ENCODE measurements at places on chromosomes 7 and 10.

DNA sequence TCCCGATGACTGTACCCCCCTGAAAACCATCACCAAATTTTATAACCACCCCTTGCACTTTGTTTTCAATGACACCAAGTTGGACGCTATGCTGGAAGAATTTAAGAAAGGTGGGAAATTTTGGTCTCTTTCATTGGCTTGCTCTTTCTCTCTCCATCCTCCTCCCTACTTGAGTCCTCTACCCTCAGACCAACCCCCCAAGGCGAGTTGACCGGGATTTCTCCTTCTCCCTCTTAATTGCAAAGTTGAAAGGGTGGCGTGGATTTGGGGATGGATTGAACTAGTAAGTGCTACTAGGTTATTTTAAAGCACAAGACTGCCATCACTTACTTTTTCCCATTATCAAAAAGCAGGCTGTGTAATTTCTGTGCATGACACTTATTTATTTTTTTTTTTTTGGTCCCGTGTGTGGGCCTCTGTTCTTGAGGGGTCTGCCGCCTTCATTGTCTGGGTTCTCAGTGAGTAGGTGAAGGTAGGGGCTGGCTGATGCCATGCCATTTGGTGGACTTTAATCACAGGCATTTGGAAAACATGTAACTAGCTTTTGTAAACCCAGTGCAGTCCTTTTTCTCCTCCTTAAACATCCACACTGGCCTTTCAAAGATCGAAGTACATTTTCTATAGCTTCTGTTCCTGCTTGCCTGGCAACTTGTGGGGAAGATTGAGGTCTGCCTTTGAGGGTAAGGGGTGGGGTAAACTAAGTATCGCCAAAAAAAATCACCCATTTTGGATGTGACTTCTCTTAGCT lies 2.1 kb downstream of the CNNM2 start:
- no peak for DNase-seq

- no peak for DNase-seq
These were observed 89.6 kb downstream of the COBL start for GRCh38 chr7:51226916-51227535.

GRCh38 chr7:139059905-139060304 lies 24.1 kb upstream of the ZC3HAV1L start:
- DNase-seq, result no peak

DNA sequence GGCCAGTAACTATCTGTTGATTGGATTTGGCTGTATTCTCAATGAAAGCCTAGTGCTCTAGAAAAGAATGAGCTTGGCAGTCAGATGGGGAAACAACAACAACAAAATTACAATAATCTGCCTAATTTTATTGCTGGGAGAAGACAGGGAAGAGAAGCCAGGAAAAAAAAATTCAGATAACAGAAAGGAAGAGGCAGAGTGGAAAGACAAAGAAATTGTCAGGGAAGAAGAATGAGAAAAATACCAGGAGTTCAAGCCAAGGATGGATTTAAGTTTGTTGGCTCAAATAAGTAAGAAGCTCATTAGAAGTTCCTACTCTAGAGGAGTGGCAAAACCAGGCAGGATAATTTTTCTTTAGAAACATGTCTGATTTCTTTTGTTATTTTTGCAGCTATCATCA lies 45.9 kb upstream of the PRKG1 start:
- DNase-seq, result no peak

DNA sequence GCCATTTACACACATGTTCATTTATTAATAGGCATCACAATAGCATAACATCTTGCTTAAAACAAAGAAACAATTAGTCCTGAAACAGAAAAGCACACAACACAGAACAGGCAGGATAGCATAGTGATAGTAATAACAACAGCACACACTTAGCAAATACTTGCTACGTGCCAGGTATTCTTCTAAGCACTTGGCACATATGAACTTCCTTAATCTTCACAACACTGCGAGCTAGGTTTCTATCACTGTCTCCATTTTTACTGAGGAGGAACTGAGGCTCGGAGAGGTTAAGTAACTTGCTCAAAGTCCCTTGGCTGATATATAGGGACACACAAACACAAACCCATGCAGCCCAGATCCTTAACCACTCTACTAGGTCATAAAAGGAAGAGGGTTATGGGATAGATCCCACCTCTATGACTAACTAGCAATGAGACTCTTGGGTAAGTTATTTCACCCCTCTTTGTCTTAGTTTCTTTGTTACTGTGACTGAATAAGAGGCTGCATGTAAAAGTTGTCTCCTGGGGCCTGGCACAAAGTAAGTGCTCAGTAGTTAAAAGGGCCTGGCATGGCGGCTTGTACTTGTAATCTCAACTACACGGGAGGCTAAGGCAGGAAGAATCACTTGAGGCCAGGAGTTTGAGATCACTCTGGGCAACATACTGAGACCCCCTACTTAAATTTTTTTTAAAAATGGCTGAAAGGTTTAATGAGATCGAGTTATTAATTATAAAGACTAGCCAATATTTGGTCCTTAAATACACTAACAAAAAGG lies 181.0 kb upstream of the RHOBTB1 start:
- DNase-seq, result no peak

DNA sequence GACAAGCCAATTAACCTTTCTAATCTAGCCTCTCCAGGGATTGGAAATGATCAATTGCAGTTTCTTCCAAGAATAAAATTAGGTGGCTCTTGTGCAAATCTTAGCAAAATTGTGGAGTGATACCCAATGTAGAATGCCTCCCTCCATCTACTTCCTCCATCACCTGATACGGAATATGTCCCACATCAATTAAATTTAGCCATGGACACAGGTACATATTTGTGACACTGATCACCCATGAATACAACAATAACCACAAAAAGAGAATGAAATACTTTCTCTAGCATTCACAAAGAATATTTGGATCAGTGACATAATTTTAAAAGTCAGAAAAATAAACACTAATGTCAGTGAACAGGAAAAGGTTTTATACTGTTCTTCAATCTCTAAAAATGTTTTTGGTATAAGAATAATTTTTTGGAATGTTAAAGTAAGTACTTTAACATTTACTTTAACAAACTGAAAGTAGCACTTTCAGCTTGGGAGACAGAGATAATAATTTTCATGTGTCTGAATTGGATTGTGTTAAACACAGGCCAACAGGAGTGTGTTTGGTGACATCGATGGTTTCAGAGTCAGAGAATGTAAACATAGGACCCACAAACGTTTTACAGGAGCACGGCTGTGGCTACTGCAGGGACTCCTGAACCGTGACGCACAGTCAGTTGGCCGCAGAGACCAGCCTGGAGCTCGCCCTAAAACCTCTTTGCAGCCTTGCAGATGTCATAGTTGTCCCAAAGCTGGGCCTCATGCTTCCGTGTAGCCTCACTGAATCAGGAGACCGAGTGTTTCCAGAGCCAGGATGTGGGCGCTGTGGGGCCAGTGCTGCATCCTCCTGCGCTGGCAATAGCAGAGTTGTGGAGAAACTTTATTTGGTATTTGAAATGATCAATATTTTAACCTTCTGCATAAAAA lies 7.2 kb downstream of the RBM20 start:
- DNase-seq, result no peak

GRCh38 chr10:117823980-117824379 lies 222.8 kb downstream of the RAB11FIP2 start:
- DNase-seq, result no peak

DNA sequence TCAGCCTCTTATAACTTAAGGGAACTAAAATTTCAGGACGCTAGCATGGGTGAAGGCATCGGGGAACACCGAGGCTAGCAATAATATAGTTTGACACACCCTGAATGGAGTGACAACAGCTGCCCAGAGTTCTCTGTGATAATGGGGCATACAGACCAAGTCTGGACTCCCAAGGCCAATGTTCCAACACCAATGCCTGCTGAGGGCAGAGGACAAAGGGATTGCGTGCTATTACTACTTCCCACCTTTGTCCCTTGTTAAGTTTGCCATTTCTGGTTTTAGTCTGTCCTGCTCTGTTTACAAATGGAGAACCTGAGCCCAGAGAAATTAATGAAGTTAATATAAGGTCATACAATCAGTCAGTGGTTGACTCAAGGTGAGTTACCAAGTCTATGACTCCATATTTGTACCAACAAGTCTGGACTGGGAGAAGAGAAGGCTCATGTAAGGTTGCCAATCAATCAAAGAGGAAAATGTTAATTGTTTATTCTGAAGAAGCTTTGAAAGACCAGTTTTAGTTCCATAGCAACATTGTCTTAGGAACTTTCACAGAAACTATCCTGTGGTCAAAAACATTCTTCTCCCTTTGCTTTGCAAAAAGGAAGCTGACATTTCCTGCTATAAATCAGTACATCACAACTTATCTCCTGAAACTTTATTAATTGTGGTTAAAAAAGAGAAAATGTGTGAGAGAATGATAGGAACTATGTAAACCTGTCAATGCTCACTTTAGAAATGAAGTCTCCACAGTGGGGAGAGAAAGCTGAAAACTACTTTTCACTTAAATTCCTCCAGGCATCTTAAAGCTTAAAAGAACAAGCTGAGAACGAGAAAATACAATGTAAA lies 74.5 kb downstream of the CCDC6 start:
- peak; percentile 16 for DNase-seq

- no peak for DNase-seq
These were observed 31.6 kb upstream of the TNKS2 start for GRCh38 chr10:91766676-91767075.

GRCh38 chr10:810351-810846 lies 120.9 kb upstream of the DIP2C start:
- no peak for DNase-seq

Data from hematopoietic multipotent progenitor cell treated with erythropoietin and hydrocortisone succinate and interleukin-3 and kit ligand, for 8 days (in vitro differentiated cells).